ENCODE measurements at places on chromosomes 7 and 10.
A peak's percentile ranks its signal among the peaks of the same experiment; 100 is the strongest.

DNA sequence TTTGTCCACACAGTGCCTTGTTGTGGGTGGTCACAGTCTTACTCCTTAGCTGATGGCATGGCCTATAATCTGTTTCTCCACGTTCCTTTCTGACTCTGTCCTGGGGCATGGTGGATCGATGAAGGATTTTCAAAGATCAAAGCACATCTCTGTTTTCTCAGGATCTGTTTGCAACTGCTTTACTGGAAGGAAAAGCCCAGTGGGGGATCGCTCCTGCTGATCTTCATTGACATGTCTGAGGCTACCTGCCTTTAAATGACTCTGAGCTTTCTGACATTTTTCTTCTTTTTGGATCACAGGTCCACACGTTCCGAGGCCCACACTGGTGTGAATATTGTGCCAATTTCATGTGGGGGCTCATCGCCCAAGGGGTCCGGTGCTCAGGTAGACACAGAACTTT is 68.0 kb upstream of the PRR15 start:
- no peak for DNase-seq

- no peak for DNase-seq
Measured at GRCh38 chr7:2969398-2970306, 74.0 kb downstream of the CARD11 start.

DNA sequence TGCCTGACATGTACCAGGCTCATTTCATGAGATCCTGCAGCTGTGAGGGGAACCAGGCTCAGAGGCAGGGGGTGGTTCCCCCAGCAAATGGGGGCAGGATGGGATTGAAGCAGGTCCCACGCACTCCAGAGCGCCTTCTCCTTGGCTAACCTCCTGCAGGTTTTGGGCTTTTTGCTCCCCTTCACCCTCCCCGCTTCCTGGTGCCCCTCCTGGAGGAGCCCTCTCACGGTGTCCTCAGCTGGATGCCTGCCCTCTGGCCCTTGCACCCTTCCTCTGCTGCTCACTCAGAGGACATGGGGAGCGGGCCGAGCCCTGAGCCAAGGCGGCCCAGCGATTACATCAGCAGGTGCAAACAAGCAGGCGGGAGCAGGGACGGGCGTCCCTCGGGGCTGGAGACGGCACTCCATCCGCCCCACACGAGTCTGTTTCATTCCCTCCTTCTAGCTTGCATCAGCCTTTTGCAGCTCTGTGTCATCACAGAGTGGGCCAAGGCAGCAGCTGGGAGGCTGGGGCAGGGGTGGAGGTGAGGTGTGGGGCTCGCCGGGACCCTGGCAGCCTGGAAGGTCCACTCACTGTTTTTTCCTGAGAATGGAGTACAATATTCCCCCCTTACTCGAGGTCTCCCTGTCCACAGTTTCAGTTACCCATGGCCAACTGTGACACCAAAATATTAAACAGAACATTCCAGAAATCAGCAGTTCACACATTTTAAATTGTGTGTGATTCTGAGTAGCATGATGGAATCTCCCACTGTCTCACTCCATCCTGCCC is 52.7 kb upstream of the SLC29A3 start:
- DNase-seq: no peak

DNA sequence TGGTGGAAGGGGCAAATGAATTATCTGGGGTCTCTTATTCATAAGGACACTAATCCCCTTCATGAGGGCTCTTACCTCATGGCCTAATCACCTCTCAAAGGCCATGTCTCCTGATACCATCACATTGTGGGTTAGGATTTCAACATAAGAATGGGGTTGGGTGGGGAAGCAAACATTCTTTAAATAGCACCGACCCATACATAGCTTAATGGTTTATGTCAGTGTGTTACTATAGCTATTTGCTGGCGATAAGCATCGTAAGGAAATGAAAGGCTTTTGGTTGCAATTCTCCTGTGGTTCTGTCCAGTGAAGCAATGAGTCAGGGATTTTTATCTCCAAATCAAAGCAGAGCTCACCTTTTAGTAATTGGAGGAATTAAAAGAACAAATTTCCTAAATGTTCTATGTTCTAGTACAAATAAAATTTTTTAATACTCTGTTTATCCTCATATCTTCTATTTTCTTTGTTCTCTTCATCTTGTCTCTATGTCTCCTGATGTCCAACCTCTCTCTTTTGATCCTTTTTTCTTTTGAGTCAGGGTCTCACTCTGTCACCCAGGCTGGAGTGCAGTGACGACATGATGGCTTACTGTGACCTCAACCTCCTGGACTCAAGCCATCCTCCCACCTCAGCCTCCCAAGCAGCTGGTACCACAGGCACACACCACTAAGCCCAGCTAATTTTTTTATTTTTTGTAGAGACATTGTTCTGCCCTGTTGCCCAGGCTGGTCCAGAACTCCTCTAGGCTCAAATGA is 57.0 kb upstream of the GLCCI1 start:
- no peak for DNase-seq

DNA sequence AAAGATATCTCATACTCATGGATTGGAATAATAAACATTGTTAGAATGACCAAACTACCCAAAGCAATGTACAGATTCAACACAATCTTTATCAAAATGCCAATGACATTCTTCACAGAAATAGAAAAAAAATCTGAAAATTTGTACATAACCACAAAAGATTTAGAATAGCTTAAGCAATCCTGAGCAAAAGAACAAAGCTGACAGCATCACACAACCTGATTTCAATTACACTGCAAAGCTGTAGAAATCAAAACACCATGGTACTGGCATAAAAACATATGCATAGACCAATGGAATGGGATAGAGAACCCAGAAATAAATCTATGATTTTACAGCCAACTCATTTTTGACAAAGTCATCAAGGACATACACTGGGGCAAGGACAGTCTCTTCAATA is 130.0 kb upstream of the TMEM72 start:
- DNase-seq: no peak

- DNase-seq: peak; percentile 84
Measured at GRCh38 chr10:72340510-72341261, 14.0 kb downstream of the DNAJB12 start.

GRCh38 chr10:132419538-132420468 is 22.8 kb downstream of the PWWP2B start:
- no peak for DNase-seq

DNA sequence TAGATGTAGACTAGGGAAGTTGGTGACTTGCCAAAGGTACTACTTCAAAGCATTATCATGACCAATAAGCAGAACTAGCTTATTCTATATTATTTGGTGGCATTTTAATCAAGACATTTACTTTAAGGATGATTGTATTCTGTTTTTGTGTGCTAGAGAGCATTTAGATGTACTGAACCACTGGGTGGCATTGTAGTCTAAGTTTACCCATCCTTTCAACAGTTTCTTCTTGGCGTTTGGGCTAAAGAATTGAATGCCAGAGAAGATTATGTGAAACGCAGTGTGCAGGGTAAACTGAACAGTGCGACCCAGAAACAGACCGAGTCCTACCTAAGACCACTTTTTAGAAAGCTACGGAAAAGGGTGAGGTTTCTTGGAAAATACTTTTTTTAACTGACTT is 26.8 kb downstream of the PRPF18 start:
- no peak for DNase-seq

GRCh38 chr7:7665031-7665430 is 24.5 kb downstream of the UMAD1 start:
- no peak for DNase-seq

DNA sequence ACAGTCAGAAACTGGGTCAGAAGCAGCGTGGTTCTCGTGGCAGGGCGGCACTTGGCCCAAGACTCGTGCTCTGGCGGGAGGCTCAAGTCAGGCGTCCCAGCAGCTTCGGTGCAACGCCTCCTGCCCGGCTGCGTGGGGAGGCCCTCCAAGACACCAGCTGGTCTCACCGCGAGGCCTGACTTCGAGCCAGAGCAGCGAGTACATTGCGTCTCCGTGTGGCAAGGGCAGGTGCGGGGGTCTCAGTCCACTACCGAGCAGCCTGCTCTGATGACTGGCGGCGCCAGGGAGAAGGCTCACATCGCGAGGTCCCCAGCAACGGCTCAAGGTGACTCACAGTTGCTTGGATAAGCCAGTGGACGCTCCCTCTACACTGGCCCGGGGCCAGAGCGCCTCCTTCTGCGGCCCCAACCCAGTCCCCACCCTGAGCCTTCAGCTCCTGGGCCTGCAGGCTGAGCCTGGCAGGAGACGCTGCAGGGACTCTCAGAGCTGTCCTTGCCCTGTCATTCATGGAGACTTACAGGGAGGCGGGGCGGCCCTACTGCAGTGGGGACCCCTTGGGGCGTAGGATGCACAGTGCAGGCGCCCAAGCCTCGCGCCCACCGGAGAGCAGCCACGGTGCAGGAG is 41.9 kb upstream of the PRKAR1B start:
- DNase-seq: no peak

DNA sequence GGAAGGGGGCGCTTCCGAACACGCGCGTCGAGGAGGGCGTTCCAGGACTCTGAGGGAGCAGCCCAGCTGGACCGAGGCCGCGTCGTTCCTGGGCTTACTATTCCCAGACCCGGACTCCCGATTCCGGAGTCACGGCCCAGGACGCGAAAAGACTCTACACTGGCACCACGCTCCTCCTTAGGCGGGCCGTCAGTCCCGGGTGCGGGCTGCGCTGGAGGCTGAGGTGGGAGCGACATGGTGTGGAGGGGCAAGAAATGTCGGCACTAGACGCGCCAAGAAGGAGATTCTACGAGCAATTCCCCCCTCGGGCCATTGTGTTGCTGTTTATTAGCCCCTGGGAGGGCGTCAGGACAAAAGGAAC is 584 bp upstream of the RUNDC3B start:
- DNase-seq: no peak

- no peak for DNase-seq
Measured at GRCh38 chr7:4764402-4765007, 10.9 kb upstream of the AP5Z1 start.

- DNase-seq: no peak
Measured at GRCh38 chr7:68470836-68471435, 1127.3 kb upstream of the AUTS2 start.

- no peak for DNase-seq
Measured at GRCh38 chr10:28411648-28412047, 108.8 kb upstream of the MPP7 start.

GRCh38 chr10:88113232-88113631 is 249.8 kb downstream of the PTEN start:
- no peak for DNase-seq
